ENCODE measurements at places on chromosomes 4 and X. TPM values are rescaled to one million over a fixed set of nuclear protein-coding genes. Genes with fewer than 3 reads are reported as not detected.

RBBP7 gene
- 66.7 TPM for total RNA-seq

ZNF157 gene
- not detected for total RNA-seq

IGFBP7 gene
- 2,649 TPM for total RNA-seq

GRK4 gene
- total RNA-seq = 4.4 TPM

KCTD8 gene
- total RNA-seq = not detected

CT45A7 gene
- total RNA-seq = not detected

GLRA3 gene
- not detected for total RNA-seq

TEC gene
- total RNA-seq = 1.1 TPM

F11 gene
- total RNA-seq = not detected

PNMA6F gene
- total RNA-seq = not detected

MAGEA1 gene
- total RNA-seq = not detected

SASH3 gene
- not detected for total RNA-seq

SOD3 gene
- total RNA-seq = 187 TPM

CASP3 gene
- 31.1 TPM for total RNA-seq

CENPVL2 gene
- not detected for total RNA-seq

NAT8L gene
- 1.6 TPM for total RNA-seq

ARMCX5 gene
- 14.3 TPM for total RNA-seq
